ENCODE measurements at places on chromosomes 1 and 21.

DNA sequence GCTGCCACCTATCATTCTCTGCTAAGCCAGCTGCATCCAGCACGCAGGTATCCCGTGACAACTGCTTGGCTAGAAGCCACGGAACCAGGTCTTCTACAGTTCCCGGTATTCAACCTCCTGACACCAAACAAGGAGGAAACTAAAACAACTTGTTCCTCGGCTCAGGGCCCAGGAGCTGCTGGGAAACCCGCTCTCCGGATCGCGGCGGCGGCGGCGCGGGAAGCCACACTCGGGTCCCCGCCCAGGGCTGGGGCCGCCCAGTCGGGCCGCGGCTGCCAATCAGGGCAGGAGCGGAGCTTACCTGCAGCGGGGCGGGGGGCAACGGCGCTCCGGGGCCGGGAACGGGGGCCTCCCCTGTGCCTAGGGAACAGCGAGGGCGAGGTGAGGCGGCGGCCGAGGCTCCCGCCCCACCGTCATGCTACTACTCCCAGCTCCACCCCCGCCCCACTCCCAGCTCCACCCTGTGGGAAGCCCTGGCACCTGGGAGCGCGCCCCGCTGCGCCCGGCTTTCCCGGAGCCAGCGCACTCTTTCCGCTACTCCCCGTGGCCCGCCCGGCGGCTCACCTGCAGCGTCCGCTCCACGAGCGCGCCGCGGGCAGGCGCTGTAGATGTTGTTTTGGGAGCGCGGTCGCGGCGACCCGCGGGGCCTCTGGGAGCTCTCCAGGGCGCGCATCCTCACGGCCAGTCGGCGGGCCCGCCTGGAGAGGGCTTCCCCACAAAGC, 12.1 kb downstream of the IL24 start:
- no peak for DNase-seq

DNA sequence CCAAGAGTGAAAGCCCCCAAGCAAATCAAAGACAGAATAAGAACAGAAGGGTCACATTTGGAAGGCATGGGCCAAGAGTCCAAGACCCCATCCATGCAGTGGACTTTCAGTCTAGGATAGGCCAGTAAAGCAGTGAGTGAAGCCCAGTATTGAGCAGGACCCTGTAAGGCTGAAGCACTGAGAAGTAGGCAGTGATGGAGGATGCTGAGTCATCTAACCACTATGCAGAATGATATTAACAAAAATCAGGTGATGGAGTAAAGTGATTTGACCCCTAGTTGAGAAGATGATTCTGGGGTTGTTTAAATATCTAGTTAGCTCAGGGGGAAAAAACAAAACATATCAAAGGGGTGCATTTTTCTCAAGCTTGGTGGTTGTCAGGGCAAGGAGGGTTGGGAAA, 308.7 kb upstream of the PLXNA2 start:
- peak; percentile 21 for DNase-seq

- no peak for DNase-seq
Observed at GRCh38 chr1:235670157-235670776, 20.7 kb upstream of the GNG4 start.

- DNase-seq, result no peak
Observed at GRCh38 chr1:2251786-2252185, 23.7 kb downstream of the SKI start.

DNA sequence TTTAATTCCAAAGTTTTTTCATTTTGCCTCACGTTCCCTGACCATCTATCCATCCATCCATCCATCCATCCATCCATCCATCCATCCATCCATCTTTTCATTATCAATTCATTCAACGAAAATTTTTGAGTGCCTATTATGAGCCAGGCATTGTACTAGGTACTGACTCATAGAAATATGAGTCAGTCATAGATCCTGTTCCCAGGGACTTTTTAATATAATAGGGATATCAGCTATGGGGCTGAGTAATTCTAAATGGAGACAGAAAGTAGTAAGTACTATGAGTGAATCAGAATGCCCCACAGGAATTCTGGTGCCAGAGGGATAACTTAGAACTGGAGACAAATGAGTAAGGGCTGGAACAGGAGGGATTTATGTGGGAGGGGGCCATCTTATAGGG, 49.8 kb upstream of the GNG12 start:
- peak; percentile 80 for DNase-seq

GRCh38 chr1:5596651-5597050, 395.6 kb downstream of the NPHP4 start:
- DNase-seq, result no peak

DNA sequence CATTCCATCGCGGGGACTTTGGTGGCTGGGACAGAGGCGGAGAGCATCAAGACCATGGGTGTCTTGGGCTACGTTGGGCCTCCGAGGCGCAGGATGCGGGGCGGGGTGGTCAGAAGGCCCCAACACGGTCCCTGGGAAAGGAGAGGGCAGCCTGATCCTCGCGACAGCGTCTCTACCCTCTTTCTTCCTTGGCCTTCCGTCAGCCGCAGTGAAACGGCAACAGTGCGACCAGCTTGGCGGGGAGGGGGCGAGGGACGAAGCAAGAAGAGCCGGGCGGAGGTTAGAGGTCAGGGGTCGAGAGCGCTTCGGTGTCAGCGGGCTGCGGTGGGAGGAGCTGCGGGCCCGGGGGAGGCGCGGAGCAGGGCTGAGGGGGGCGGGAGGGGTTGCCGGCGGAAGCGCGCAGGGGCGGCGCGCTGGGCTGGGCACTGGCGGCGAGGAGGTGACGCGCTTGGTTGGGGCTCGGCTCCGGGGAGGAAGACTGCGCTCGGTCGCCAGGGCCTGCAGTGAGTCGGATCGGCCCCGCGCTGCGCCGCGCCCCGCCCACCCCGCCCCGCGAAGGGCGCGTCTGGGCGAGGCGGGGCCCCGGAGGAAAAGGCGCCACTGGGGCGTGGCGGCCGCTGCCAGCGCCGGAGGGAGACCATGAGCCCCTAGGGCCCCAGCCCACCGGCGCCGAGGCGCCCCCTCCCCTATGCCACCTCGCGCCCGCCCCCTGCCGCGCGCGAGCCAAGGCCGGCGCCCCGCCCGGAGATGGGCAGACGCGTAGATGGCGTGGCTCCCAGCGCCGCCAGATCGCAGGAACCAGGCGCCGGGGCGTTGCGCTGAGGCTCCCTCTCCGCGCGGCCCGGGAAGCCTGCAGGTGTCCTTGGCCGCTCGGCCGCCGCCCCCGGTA, at the start of gene KCNC4:
KCNC4 (plus strand) TSS at position 600 of the 889 bp plus-strand sequence. CDS start 1,186 bp downstream, outside the sequence.
- peak; percentile 85 for DNase-seq

GRCh38 chr1:31095298-31095981, 29.9 kb upstream of the PUM1 start:
- peak; percentile 85 for DNase-seq

- peak; percentile 62 for DNase-seq
Observed at GRCh38 chr1:202577381-202577780, 132.9 kb downstream of the SYT2 start.

GRCh38 chr1:214427871-214428277, 123.5 kb downstream of the PTPN14 start:
- peak; percentile 97 for DNase-seq

DNA sequence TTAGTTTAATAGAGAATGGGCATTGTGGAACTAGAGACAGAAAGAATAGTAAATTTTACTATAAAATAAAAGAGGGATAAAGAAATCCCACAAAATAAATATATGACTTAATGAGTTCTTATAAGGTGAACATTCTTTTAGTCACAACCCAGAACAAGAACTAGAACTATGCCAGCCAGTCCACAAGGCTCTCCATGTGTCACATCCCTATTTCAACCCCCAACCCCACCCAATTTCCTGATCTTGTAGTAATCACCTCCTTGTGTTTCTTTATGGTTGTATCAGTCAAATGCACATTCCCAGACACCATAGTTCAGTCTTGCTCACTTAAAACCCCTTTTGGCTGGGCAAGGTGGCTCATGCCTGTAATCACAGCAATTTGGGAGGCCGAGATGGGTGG, 662.3 kb upstream of the CAMK1G start:
- DNase-seq, result no peak

DNA sequence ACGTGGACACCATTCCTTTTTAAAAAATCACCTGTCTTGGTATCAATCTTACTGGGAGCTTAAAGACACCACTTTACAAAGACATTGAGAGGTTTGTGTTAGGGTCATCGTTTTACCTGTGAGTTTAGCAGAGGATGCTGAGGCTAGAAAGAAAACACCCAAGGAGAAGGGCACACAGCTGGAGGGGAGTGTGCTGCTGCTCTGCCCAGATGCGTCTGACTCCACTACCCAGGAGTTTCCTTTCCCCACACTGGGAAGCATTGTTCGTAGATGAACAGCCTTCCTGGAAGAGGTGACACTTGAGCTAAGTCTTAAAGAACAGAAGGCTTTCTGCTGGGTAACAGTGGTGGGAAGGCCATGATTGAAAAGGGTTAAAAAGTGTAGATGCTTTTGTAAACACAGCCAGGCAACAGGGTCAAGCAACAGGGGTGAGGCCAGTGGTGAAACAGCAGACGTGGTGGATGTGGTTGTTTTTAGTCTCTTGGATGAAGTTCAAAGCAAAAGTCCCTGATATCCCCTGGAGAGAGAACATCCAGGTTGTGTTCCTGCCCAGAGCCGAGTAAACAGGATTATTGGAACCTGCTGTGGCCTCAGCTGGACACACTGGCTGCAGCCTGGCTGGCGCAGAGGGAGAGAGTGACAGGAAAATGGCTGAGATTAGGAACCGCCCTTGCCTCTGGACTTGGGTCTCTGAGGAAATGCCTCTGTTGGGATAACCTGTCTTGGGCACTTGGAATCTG, 198.6 kb upstream of the JUN start:
- DNase-seq, result no peak

DNA sequence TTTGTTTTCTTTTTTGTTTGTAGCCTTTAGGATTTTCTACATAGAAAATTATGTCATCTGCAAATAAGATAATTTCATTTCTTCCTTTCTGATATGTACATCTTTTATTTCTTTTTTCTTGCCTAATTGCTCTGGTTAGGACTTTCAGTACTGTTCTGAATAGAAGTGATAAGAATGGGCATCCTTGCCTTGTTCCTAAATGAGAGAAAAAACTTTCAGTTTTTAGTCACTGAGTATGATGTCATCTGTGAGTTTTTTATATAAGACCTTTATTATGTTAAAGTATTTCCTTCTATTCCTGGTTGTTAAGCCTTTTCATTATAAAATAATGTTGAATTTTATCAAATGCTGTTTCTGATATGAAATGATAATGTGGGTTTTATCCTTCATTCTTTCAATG, 76.0 kb upstream of the SLC35F3 start:
- DNase-seq, result no peak

DNA sequence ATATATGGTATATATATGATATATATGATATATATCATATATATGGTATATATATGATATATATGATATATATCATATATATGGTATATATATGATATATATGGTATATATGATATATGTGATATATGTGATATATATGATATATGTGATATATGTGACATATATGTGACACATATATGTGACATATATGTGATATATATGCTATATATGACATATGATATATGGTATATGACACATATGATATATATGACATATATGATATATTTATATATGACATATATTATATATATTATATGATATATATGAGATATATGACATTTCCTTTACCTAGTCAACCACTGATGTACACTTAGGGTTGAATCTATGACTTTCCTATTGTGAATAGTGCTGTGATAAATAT, 36.1 kb upstream of the EEIG2 start:
- DNase-seq, result no peak

- DNase-seq, result no peak
Observed at GRCh38 chr1:155717041-155717440, 28.1 kb downstream of the DAP3 start.

GRCh38 chr1:118147522-118147921, 37.5 kb downstream of the SPAG17 start:
- DNase-seq, result peak; percentile 91

DNA sequence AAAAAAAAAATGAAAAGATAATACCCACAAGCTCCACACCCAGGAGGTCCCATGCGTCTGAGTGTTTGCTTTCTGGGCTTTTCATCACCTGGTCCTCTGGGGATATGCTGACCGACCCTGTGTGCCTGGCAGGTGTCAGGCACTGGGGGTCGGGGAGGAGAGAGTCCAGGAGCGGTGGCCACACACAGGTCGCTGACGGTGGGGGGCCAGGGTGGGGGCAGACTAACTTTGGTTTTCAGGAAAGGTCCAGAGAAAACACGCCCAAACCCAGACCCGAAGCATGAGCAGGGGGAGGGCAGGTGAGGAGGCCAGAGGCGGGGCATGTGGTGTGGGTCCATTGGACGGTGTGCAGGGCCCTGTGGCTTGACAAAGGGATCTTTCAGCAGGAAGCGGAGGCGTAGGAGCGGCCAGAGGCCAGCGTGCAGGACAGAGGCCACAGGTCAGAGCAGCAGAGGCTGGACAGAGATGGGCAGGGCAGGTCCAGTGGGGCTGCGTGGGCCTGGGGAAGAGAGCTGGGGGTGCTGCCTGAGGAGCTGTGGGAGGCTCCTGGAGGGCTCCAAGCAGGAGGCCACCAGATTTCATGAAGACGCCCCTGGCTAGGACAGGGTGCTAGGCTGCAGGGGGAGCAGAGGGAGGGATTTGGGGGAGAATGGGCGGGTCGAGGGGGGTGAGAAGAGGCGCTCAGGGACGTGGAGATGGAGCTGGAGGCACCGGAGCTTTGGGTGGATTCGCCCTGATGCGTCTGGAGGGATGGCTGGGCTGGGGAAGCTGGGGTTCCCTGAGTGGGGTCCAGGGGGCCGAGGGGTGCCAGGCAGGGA, 15.8 kb downstream of the RNF223 start:
- DNase-seq, result no peak

DNA sequence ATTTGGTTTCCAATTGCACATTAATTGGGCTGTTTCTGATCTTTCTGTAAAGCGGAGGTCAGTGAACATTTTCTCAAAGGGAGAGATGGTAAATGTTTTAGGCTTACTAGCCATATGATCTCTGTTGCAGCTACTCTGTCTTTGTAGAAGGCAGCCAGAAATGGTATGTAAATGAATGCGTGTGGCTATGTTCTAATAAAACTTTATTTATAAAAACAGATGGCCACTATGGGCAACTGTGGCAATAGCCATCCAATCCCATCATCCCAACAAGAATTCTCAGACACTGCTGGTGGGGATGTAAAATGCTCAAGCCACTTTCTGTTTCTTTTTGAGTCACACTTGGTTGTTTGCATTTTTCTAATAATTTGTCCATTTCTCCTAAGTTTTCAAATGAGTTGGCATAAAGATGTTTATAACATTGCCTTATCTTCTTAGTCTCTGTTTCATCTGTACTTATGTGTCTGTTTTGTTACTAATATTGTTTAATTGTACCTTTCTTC, 448.8 kb upstream of the VAMP3 start:
- DNase-seq, result peak; percentile 35

GRCh38 chr1:85058786-85059185, 10.5 kb upstream of the MCOLN3 start:
- DNase-seq, result no peak

GRCh38 chr1:21624571-21625389, 44.4 kb downstream of the RAP1GAP start:
- peak; percentile 51 for DNase-seq

DNA sequence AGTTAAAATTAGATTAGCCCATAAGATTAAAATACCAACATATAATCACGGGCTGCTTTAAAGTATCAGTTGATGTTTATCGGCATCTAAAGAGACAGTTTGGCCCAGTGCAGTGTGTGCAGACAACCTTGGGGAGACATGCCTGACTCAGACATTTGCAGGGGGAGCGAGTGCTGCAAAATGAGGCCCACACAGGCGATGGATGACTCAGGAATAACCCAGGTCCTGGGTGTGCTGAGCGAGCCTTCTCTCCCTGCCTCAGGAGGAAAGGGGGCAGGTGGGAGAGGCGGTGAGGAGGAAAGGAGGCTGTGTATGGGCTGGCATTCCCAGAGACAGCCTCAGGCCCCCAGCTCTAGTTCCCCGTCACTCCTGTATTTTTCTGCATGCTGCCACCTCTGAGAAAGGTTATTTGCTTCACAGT, 9.0 kb downstream of the SLC9A1 start:
- DNase-seq, result peak; percentile 89

Measured in EH (cell line).